ENCODE measurements at places on chromosomes 16 and 17. TPM values are rescaled to one million over a fixed set of nuclear protein-coding genes. Genes with fewer than 3 reads are reported as not detected.

DNA sequence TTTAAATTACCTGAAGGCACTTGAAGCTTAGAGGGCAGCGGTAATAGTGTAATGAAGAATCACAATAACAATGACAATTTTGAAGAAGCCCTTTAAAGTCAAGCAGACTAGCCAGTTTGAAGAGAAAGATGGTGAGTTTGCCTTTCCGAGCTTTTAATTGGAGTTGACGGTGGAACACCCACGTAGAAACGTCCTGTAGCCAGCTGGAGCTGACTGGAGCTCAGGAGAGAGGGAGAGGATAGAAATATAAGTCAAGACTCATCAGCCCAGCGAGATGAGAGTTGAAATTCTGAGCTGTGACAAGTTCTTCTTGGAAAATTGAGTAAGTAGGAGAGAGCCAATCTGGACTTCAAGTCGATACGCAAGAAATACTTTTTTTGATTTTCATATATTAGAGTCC is 91.7 kb upstream of the CACNG3 start:
- H3K27ac ChIP-seq: no peak overlapping the region
- DNase-seq: no peak
- H3K4me1 ChIP-seq: peaks cover 13% of the 10 kb centered on the region

- peaks cover 19% of the 10 kb centered on the region for H3K36me3 ChIP-seq
- no peaks in the 10 kb centered on the region for H3K27me3 ChIP-seq
- DNase-seq: no peak
- H3K27ac ChIP-seq: no peak overlapping the region
- H3K4me3 ChIP-seq: no peak overlapping the region
These were observed 71.9 kb downstream of the N4BP1 start for GRCh38 chr16:48537909-48538745.

- H3K4me1 ChIP-seq: 0 out of 2 replicates have a peak, but pooled peaks cover 3% of the 10 kb centered on the region
- H3K27me3 ChIP-seq: no peaks in the 10 kb centered on the region
- DNase-seq: peak; percentile 85
- no peak within 1 kb of the TSS for H3K27ac ChIP-seq
- H3K4me3 ChIP-seq: peak within 1 kb of the TSS; percentile 66
These were observed at the start of gene MYO15B for GRCh38 chr17:75587675-75588595. MYO15B (plus strand) TSS chr17:75587800; CDS start chr17:75588058, 258 bp downstream.

DNA sequence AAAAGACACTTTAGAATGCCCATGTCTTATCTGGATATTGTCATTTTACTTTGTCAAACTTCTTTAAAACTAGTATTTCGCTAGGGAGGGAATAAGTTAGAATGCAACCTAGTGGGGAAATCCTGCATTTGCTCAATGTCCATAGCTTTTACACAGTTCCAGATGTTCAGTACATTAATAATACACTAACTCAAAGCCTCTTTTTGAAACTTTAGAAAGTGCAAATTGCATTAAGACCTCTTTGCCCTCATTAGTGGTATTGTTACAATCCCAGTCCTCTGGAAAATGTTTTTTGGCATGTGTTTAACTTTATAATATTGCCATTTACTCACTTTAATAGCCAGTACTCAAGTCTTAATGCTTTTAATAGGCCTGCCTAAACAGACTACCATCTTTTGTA is 106.8 kb downstream of the BRIP1 start:
- H3K4me1 ChIP-seq: no peaks in the 10 kb centered on the region
- H3K36me3 ChIP-seq: peaks cover 28% of the 10 kb centered on the region
- DNase-seq: no peak
- H3K4me3 ChIP-seq: no peak overlapping the region

DNA sequence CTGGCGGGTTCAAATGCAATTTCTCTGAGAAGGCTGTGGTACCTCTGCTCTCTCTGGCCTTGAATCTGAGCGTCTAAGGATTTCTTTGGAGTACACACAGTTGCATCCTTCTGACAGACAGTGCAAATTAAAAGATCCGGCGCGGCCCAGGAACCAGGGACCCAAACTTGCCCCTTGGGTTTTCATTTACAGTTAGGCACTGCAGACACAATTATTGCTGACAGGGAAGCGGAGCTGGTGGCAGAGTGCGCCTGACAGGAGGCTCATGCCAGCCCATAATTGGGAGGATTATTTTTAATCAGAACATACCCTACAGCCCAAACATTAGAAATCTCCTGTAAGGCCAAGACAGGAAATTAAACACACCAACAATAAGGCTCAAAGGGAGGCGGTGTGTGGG is 1023.4 kb upstream of the RBFOX1 start:
- peaks cover 5% of the 10 kb centered on the region for H3K4me1 ChIP-seq
- H3K36me3 ChIP-seq: no peaks in the 10 kb centered on the region
- no peak overlapping the region for H3K4me3 ChIP-seq

- no peak overlapping the region for H3K4me3 ChIP-seq
- DNase-seq: peak; percentile 30
- H3K27me3 ChIP-seq: no peaks in the 10 kb centered on the region
These were observed 10.3 kb upstream of the IGFBP4 start for GRCh38 chr17:40432864-40433528.

DNA sequence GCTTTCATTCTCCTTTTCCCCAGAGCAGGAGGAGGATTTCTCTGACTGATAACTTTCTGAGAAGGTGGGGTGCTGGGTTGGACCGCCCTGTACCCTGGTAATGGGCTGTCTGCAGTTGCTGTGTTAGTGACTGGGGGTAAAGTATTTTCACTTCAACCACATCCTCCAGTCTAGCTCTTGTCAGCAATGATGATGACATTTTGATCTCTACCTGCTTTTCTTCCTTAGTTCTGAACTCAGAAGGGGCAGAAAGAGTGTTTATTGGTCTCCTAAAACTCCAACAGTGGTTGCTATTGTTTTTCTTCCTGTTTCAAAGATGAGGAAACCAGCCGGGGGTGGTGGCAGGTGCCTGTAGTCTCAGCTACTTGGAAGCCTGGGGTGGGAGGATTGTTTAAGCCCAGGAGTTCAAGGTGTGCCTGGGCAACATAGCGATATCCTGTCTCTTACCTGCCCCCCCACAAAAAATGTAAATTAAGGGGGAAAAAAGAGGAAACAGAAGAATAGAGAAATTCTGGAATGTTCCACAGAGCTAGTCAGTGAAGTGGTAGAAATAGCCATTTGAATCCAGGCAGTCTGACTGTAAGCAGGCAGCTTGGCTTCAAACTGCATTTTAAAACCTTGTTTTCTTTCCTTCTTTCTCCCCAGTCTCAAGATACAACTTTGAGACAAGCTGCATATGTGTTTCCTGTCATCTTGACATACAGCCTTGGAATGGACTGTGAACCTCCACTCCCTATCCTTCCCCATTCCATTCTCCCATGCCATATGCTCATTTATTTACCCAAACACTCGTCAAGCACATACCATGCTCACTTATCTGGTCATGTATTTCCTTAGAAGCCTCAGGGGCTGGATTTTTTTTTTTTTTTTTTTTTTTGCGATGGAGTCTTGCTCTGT is 3.3 kb upstream of the N4BP1 start:
- H3K36me3 ChIP-seq: peaks cover 5% of the 10 kb centered on the region
- no peaks in the 10 kb centered on the region for H3K27me3 ChIP-seq
- H3K4me1 ChIP-seq: peaks cover 6% of the 10 kb centered on the region
- peak overlapping the region; percentile 63 for H3K27ac ChIP-seq

- peak; percentile 94 for DNase-seq
- peak overlapping the region; percentile 76 for H3K4me3 ChIP-seq
- no peaks in the 10 kb centered on the region for H3K27me3 ChIP-seq
- no peaks in the 10 kb centered on the region for H3K4me1 ChIP-seq
- H3K27ac ChIP-seq: no peak overlapping the region
- peaks cover 25% of the 10 kb centered on the region for H3K36me3 ChIP-seq
These were observed 16.3 kb upstream of the AURKB start for GRCh38 chr17:8226536-8227237.

- H3K27me3 ChIP-seq: no peaks in the 10 kb centered on the region
- peaks cover 29% of the 10 kb centered on the region for H3K36me3 ChIP-seq
- no peaks in the 10 kb centered on the region for H3K4me1 ChIP-seq
- no peak for DNase-seq
These were observed 31.6 kb upstream of the BCAS3 start for GRCh38 chr17:60645918-60646523.

DNA sequence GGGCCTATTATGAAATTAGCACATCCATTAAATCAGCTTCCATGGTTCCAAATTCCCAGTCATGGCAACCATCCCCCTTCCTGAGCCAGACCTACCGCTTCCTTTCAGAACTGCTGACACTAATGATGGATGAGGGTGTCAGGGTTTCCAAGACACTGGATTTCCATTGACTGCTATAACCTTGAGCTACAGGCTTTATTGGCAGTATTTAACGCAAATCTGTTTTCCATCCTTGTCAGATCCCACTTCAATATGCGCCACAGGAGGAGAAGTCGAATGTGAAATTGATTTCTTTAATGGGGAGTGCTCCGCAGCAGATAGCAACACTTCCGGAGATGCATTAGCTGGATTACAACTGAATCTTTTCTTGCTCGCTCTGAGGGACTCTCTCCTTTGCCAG is 197.1 kb downstream of the HS3ST4 start:
- H3K36me3 ChIP-seq: no peaks in the 10 kb centered on the region
- no peaks in the 10 kb centered on the region for H3K27me3 ChIP-seq
- H3K4me1 ChIP-seq: peaks cover 9% of the 10 kb centered on the region
- DNase-seq: no peak
- H3K27ac ChIP-seq: no peak overlapping the region

- no peak overlapping the region for H3K4me3 ChIP-seq
- no peak for DNase-seq
- no peaks in the 10 kb centered on the region for H3K4me1 ChIP-seq
- no peaks in the 10 kb centered on the region for H3K27me3 ChIP-seq
These were observed 145.6 kb upstream of the MYOCD start for GRCh38 chr17:12519956-12520594.

DNA sequence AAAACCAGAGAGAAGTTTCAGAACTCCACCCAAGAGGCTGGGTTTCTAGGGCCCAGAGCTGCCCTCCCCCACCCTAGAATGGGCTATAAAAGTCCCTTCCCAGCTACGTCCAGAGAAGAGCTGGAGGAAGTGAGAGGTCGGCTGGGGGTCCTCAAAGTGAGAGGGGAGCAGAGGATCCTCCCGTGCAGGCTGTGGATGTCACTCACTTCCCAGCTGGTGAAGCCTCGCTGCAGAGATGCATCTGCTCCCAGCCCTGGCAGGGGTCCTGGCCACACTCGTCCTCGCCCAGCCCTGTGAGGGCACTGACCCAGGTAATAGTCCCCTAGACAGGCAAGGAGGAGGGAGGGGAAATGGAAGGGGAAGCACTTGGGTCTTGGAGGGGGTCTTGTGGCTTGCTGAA is at the start of gene EPX:
EPX (plus strand) TSS at position 115 of the 400 bp plus-strand sequence; CDS start at position 236, 121 bp downstream.
- no peak for DNase-seq
- H3K36me3 ChIP-seq: no peaks in the 10 kb centered on the region
- H3K4me1 ChIP-seq: no peaks in the 10 kb centered on the region
- no peak within 1 kb of the TSS for H3K27ac ChIP-seq
- H3K27me3 ChIP-seq: no peaks in the 10 kb centered on the region

DNA sequence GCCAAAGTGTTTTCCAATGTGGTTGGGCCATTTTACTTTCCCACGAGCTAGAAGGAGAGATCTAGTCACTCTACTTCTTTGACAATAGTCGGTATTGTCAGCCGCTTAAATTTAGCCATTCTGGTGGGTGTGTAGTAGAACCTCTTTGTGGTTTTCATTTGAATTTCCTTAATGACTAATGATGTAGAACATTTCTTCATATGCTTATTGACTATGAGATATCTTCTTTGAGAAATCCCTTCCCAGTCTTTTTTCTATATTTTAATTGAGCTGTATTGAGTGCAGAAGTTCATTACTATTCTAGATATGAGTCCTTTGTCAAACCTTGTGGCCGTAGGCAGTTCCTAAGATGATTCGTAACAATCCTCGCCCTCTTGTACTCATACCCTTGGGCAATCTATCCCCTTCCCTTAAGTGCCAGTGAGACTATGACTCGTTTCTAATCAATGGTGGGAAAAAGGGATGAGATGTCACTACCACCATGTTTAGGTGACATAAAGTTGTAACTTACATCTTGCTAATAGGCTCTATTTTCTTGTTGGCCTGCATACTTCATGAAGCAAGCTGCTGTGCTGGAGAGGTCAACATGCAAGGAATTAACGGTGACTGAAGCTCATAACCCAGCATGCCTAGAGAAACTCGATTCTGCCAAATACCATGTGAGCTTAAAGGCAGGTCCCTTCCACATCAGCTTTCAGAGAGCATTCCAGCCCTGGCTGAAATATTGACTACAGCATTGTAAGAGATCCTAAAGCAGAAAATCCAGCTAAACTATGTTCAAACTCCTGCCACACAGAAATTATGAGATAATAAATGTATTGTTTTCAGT is 817.9 kb upstream of the SOX9 start:
- H3K4me1 ChIP-seq: no peaks in the 10 kb centered on the region
- peaks cover 12% of the 10 kb centered on the region for H3K36me3 ChIP-seq
- H3K27ac ChIP-seq: no peak overlapping the region
- no peak overlapping the region for H3K4me3 ChIP-seq
- no peak for DNase-seq
- H3K27me3 ChIP-seq: no peaks in the 10 kb centered on the region

GRCh38 chr17:62083651-62084050 is 18.6 kb upstream of the MED13 start:
- no peaks in the 10 kb centered on the region for H3K4me1 ChIP-seq
- no peak overlapping the region for H3K27ac ChIP-seq
- no peaks in the 10 kb centered on the region for H3K27me3 ChIP-seq
- DNase-seq: no peak
- no peak overlapping the region for H3K4me3 ChIP-seq

DNA sequence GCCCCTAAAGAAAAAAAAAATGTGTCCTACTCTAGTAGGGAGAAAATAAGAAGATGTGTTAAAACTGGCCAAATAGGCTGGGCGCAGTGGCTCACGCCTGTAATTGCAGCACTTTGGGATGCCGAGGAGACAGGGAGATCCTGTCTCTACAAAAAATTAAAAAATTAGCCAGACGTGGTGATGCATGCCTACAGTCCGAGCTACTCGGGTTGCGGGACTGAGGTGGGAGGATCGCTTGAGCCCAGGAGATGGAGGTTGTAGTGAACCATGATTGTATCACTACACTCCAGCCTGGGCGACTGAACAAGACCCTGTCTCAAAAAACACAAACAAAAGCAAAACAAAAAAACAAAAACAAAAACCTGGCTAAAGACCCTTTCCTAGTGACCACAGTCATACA is 15.9 kb downstream of the ZFHX3 start:
- no peak for DNase-seq
- no peaks in the 10 kb centered on the region for H3K36me3 ChIP-seq
- H3K27me3 ChIP-seq: peaks cover 80% of the 10 kb centered on the region
- H3K4me3 ChIP-seq: no peak overlapping the region
- H3K27ac ChIP-seq: no peak overlapping the region

Gene GRIN2C
- total RNA-seq: 0.13 TPM

Gene GRAPL
- total RNA-seq: 0.55 TPM

Gene PERCC1
- total RNA-seq: not detected

Gene KRT32
- not detected for total RNA-seq

Gene TXNDC17
- 188 TPM for total RNA-seq

Gene TBC1D16
- 82.7 TPM for total RNA-seq

Gene OR4D1
- 0.15 TPM for total RNA-seq

Gene CEP295NL
- 0.42 TPM for total RNA-seq
